ENCODE measurements at places on chromosomes 12 and 14.

GRCh38 chr12:116855744-116856470, 25.3 kb downstream of the HRK start:
- no peak for DNase-seq

DNA sequence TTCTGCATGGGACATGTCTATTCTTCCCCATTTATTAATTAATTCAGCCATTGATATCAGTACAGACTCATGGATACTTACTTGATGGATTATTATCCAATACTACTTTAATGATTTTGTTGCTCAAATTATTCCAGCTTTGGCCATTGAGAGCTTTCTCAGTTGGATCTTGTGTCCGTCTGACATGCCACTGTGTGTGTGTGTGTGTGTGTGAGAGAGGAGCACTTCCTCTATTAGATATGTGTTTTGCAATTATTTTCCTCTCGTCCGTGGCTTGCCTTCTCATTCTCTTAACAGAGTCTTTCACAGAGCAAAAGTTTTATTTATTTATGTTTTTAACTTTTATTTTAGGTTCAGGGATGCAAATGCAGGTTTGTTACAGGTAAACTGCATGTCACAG, 194.2 kb downstream of the ADGRD1 start:
- DNase-seq = no peak

DNA sequence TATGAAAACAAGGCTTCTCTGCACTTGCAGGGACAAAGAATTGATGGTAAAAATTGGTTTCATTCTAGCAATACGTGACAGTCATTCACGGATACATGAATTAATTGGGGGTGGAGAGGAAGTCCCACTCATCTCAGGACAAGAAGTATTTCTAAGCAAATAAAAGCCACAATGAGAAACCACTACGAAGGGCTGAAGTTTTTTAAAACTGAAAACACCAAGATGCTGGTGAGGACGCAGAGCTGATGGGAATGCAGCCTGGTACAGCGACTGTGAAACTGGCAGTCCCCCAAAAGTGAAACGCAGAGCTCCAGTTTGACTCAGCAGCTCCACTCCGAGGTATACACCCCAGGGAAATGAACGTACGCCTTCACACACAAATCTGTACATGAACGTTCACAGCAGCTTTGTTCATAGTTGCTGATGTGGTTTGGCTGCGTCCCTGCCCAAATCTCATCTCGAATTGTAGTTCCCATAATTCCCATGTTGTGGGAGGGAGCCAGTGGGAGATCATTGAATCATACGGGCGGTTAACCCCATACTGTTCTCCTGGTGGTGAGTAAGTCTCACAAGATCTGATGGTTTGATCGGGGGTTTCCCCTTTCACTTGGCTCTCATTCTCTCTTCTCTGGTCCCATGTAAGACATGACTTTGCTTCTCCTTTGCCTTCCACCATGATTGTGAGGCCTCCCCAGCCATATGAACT, 89.0 kb downstream of the SCARB1 start:
- DNase-seq = no peak

DNA sequence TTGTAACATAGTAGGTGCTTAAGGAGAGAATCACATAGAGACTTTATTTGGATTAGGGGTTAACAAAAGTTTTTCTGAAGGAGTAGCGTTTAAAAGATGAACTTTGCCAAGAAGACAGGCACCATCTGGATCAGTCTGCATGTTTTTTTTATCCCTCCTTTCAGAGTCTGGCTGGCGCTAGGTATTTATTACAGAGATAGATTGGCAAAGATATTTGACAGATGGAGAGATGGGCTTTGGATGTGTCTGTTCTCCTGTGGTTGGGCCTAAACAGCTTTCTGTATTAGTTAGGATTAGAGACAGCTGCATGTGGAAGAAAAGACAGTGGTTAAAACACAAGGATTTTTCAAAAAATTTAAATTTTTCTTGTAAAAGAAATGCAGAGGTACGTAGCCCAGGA, 133.9 kb downstream of the C12orf75 start:
- no peak for DNase-seq

DNA sequence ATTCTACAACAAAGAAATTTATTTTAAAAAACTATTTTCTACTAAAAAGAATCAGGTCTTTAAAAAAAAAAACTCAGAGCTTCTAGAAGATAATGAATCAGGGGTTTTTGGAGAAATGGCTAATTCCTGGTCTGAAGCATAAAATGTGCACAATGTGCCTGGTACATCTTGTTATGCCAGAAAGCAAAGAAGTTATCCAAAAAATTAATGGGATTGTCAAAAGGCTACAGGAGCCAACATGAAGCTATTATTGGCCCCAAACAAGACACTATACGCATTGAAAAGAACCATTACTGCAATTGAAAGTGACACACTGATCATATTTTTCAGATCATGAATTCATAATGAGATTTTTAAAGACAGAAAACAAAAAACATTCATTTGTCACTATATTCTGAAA, 19.3 kb upstream of the TUBA1A start:
- no peak for DNase-seq

GRCh38 chr12:108589840-108590229, 8.0 kb downstream of the TMEM119 start:
- DNase-seq = no peak

DNA sequence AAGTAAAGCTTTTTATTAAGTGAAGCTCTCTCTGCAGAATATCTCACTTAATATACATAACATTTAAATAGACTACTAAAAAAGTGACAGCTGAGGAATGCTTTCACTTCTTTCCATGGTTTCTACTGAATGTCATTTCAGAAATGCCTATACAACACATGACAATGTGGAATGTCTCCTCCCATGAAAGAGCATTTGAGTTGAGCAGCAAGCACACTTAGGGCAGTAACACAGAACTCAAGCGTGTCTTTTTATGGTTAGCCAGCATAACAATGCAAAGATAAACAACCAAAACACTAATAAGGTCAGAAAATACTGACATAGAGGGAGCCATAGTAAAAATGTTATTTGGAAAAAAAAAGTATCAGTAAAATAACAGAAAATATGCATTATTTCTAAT, 9.4 kb downstream of the PPP1R12A start:
- no peak for DNase-seq

DNA sequence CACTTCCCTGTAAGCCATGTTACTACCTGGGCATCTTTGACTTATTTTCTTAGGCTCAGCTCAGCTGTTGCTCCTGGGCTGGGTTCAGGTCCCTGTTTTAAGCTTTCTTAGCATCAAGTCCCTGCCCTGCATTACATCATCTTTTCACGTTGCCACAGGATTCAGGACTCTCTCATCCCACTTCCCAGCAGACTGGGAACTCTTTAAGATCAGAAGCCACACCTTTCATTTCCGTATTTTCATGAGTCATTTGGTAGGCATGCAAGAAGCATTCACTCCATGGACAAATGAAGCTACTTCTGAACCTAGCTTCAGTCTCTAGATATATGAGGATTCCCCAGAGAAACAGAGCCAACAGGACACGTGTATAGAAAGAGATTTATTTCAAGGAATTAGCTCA, 726.8 kb downstream of the VRK1 start:
- DNase-seq = no peak

GRCh38 chr12:68354977-68355541, 22.9 kb upstream of the MDM1 start:
- no peak for DNase-seq

- DNase-seq = no peak
Measured at GRCh38 chr12:131095826-131096680, 142.3 kb downstream of the ADGRD1 start.

DNA sequence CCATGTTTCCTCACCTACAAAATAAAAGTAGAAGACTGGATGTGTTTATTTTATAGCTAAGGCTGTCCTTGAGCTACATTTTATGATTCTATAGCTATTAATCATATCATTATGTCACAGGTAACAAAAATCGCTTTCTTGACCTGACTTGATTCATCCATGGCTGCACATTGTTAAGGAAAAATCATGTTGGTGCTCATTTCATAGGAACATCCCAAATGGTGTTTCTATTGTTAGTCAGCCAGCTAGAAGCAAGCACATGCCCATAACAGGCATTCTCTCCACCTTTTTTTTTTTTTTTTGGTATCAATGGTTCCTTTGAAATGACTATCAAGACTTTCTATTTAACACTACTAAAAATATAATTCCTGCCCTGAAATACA, 45.3 kb upstream of the PTHLH start:
- no peak for DNase-seq

DNA sequence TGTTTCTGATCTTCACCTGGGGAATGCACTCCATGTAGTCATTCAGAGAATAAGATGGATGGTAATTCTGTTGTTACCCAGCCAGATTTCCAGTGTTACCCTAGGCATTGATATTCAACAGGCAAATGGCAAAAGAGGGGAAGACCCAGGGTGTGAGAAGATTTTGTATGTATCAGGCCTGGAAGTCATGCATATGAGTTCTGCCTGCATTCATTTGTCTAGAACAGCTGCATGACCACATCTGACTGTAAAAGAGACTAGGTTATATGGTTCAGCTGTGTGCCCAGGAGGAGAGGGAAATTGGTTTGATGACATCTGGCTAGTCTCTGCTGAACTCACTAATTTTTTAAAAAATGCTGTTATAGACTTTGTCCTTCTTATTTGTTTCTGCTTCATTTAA, 224.9 kb downstream of the NAV3 start:
- no peak for DNase-seq

DNA sequence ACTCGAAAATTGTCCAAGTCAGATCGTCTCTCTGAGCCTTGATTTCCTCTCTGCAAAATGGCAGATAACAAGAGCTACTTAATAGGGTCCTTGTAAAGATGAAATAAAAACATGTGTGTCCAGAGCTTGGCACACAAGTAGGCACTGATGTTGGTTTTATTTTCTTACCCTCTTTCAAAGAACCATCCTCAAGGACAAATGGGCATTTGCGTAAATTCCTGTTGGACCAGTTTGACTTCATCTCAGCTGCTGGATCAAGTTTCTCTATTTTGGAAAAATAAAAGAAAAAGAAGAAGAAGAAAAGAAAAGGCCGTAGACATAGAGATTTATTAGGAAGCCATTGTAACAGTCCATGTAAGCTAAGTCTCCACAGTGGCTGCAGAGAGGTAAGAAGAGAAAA, 47.2 kb downstream of the MAP1LC3B2 start:
- no peak for DNase-seq
